ENCODE measurements at places on chromosomes 1 and 21.

DNA sequence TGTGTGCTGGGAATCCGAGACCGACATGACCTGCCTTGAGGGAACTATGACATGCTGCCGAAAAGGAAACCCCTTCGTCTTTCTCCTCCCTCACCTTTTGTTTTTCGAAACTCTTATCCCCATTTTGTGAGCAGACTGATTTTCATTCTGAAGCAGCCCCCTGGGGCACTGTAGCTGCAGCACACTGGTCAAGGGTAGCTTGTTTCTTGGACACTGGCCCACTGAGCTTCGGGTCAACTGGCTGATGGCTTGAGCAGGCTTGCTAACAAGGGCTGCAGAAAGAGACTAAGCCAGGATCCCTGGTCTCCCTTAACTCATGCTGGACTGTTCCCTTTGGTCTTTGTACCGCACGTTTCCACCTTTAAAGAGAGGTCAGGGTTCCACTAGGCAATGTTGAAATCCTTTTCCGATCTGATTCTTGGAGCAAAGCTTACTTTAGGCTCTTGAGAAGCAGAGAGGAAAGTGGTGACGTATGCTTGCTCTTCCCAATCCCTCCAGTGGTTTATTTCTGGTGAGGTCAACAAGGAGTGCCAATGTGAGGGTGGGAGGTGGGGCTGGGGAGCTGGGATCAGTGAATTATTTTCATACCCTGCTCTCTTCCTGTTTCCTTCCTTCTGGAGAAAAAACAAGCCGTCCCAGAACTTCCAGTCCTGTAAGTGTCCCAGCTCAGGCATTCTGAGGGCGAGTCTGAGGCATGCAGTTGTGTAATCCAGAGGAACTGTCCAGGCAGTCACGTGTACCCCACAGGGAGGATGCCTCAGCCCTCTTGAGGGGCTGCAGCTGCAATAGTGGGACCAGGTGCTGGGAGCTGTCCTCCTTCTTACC lies 7.6 kb downstream of the CYP4B1 start:
- no peak overlapping the region for H3K27ac ChIP-seq
- no peak for DNase-seq
- no peaks in the 10 kb centered on the region for H3K36me3 ChIP-seq
- H3K27me3 ChIP-seq: peaks cover 2% of the 10 kb centered on the region
- no peaks in the 10 kb centered on the region for H3K4me1 ChIP-seq
- H3K4me3 ChIP-seq: no peak overlapping the region

- peak; percentile 42 for DNase-seq
- H3K27me3 ChIP-seq: peaks cover 22% of the 10 kb centered on the region
- H3K4me3 ChIP-seq: peak overlapping the region; percentile 86
Observed at GRCh38 chr1:156114919-156115513, 505 bp downstream of the LMNA start.

- no peak overlapping the region for H3K4me3 ChIP-seq
- H3K27ac ChIP-seq: no peak overlapping the region
- H3K27me3 ChIP-seq: no peaks in the 10 kb centered on the region
- H3K36me3 ChIP-seq: peaks cover 27% of the 10 kb centered on the region
Observed at GRCh38 chr1:211944733-211945500, 90.4 kb downstream of the INTS7 start.

- no peaks in the 10 kb centered on the region for H3K4me1 ChIP-seq
- no peak overlapping the region for H3K4me3 ChIP-seq
- H3K36me3 ChIP-seq: no peaks in the 10 kb centered on the region
- no peak overlapping the region for H3K27ac ChIP-seq
- H3K27me3 ChIP-seq: no peaks in the 10 kb centered on the region
Observed at GRCh38 chr1:90210633-90211491, 216.0 kb downstream of the ZNF326 start.

DNA sequence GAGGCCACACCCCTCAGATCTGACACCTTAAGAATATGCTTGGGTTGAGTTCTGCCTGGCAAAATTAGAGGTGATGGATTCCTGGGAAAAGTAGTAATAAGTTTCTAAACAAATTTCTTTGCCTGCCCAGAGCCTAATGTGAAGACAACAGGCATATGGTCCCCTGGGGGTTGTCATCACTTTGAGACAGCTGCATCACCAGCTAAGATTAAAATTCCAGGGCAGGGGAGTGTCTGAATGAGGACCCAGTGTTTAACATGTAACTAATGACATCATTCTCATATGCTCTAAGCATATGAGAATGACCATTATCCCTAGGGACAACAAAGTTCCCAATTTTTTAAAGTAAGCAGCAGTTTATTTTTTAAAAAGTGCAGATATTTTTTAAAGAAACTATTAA lies 432.2 kb downstream of the PCP4 start:
- H3K4me3 ChIP-seq: no peak overlapping the region
- H3K27me3 ChIP-seq: no peaks in the 10 kb centered on the region
- no peaks in the 10 kb centered on the region for H3K4me1 ChIP-seq
- no peak for DNase-seq
- H3K27ac ChIP-seq: no peak overlapping the region
- H3K36me3 ChIP-seq: no peaks in the 10 kb centered on the region

All from activated naive CD4-positive, alpha-beta T cell treated with anti-CD3 and anti-CD28 coated beads for 36 hours (primary cell).